Heart right ventricle (tissue), 16 donors: ENCODE measurements at places on chromosomes 3 and 15. TPM values are rescaled to one million over a fixed set of nuclear protein-coding genes. Genes with fewer than 3 reads are reported as not detected.

DNA sequence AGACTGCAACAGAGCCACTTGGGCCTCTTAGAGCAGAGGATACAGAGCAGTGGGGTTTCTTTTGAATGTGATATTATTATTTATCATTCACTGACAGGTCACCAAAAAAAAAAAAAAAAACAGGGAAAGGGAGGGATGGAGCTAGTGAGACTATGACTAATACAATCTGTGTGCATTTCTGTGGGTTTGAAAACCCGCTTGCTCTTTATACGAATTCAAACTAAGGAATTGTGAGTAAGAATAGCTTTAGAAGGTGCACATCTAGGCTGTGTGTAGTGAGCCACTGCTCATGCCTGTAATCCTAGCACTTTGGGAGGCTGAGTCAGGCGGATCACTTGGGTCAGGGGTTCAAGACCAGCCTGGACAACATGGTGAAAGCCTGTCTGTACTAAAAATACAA is 186.6 kb upstream of the MANF start:
- no peak for DNase-seq

GRCh38 chr15:53644660-53645059 is 114.8 kb downstream of the WDR72 start:
- no peak for DNase-seq

GRCh38 chr3:183591881-183592521 is 36.5 kb upstream of the KLHL6 start:
- no peak for DNase-seq

RARB gene
- total RNA-seq: 18.7 TPM

SLCO2A1 gene
- total RNA-seq: 14.6 TPM

ANKRD63 gene
- not detected for total RNA-seq

THRB gene
- total RNA-seq: 28.3 TPM

HOMER2 gene
- total RNA-seq: 39.7 TPM

NUDT16 gene
- 44.1 TPM for total RNA-seq

DNA sequence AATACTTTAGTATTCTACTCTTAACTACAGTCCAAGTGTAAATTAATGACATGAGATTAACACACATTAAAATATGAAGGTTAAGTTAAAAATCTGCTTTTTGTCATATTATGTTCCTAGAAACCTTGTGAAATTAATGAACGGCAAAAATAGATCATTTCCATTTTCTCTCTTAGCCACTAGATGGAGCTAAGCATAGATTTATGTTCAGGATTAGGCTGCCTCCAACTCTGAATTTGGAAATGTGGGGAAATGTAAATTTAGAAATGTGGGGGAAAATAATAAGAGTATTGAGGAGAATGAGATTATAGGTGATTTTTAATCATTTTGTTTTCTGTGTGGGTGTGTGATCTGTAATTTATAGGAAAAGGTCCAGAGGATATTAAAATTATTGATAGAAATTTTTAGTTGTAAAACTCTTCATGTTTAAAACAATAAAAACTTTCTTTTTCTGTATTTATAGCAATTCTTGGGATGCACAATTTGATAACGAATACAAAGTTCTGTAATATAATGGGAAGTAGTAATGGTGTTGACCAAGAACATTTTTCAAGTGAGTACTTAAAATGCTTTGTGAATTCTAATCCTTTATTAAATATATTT is 59.2 kb downstream of the TMOD3 start:
- DNase-seq: no peak

TNK2 gene
- total RNA-seq: 21.6 TPM

DNA sequence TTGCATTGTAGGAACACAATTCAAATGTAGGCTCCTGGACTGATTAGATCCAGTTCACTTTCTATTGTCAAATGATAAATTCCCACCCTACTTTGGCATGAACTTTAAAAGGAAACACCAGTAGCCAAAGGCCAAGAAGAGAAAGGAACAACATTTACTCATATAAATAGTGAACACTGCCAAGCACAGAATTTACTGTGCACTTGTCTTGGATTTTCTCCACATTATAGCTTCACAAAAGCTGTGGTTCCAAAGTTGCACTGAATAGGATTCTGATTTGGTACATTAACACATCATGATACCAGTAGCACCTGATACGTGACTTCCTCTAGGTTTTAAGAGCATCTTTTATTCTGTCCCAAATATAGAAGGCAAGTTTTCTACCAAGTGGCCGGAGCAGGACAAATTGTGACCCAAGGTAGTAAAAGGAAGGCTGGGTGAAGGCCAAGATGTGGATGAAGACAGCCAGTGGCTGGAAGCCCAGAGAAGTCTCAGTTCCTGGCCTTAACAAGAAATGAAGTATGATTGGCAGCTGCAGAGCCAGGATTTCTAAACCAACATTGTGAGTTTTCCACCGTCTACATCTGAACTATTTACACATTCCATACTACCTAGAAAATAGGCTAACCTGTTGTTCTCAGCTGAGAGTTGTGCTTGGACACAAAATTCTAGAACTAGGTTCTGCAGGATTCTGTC is 206.7 kb downstream of the THRB start:
- DNase-seq: no peak

DNA sequence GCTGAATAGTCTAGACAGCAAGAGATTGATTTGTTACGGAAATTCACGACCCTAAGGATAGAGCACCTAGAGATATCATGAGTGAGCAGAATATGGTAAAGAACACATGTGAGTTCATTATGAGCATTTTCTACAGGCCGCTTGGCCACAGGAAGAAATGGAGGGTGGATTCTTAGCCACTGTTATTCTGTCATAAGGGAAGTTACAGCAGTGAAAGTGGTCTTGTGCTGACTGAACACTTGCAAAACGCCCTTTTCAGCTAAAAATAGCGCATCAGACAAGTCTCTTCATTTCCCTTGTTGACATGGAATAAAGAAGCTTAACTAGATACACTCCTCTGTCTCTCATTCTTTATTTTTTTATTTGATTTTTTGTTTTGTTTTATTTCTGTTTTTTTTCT is 19.8 kb downstream of the DGKG start:
- DNase-seq: no peak

CRTC3 gene
- total RNA-seq: 25.6 TPM

TMEM212 gene
- total RNA-seq: not detected

TF gene
- 4.6 TPM for total RNA-seq

ACVR2B gene
- total RNA-seq: 6.2 TPM

PLS1 gene
- 1.0 TPM for total RNA-seq

CCK gene
- not detected for total RNA-seq

- no peak for DNase-seq
These were observed 52.1 kb downstream of the CRTC3 start for GRCh38 chr15:90581771-90582352.

CIDEC gene
- total RNA-seq: 1.0 TPM

- no peak for DNase-seq
These were observed 8.4 kb downstream of the FAM81A start for GRCh38 chr15:59446232-59446957.

GRCh38 chr3:175383813-175384212 is 524.7 kb downstream of the NAALADL2 start:
- DNase-seq: no peak

- DNase-seq: no peak
These were observed 26.3 kb downstream of the NGRN start for GRCh38 chr15:90291679-90292356.

GRCh38 chr3:187064210-187065115 is 74.8 kb downstream of the RPL39L start:
- DNase-seq: no peak
